Activated naive CD4-positive, alpha-beta T cell (primary cell): ENCODE measurements at places on chromosomes 1 and 21.

- no peak for DNase-seq
These were observed 17.6 kb downstream of the PCNX2 start for GRCh38 chr1:233277637-233278606.

- no peak for DNase-seq
These were observed 168.6 kb upstream of the FGGY start for GRCh38 chr1:59128239-59128736.

DNA sequence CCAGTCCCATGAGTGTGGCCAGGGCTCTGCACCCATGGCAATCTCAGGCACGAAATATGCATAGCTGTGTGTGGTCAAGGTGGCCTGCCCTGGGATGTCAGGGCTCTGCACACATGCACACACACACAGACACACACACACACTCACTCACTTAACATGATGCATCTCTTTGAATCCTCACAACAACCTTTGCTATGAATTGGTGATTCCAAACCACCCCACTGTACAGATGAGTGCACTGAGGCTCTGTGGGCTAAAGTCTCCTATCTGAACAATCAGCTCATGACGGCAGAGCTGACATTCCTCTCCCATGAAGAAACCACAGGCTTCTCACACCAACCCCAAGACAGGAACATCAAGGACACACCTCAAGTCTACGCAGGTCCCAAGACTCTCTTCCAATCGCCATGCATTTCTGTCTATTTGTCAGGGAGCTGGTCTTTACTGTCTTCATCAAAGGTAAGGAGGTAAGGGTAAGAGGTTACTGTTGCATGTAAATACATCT, 131.6 kb downstream of the ETS2 start:
- no peak for DNase-seq

DNA sequence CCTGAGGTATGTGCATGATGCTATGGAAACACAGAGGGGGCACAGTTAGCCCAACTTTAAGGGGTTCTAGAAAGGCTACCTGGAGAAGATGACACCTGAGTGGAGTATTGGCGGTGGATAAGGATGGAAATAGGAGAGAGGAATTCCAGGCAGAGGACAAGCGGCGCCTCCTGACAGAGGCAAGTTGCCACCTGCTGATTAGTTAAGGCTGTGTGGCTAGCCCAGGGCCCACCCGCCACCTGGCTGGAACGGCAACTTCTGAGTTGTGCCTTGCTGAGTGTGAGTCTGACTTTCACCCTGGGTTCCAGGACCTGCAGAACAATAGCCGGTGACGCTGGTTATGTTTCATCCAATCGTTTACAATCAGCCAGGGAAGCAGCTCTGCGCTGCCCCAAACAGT, 126.9 kb upstream of the LMO4 start:
- DNase-seq, result no peak

- no peak for DNase-seq
These were observed 10.4 kb downstream of the DDX59 start for GRCh38 chr1:200659269-200659668.

DNA sequence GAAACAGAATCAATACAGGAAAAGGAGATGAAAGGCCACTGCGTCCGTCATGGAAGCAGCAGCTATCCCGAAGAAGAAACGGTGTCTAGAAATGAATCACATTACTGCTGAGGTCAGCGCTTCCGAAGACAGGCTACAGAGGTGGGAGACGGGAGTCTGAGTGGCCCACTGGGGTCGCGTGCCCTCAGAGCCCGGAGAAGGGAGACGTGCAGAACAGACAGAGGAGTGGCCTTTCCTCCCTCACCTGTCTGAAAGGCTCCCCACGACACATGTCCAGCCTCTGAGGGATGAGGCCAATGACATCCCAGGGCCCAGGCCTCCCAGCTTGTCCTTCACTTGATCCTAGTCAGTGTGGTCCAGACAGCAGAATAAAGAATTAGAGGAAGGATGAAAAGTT, 35.9 kb downstream of the VPS26C start:
- no peak for DNase-seq

- no peak for DNase-seq
These were observed 209.6 kb upstream of the HOOK1 start for GRCh38 chr1:59605184-59605583.

GRCh38 chr1:68725001-68725752, 228.3 kb upstream of the DEPDC1 start:
- no peak for DNase-seq
